NCI-H2029 (cell line): ENCODE measurements at places on chromosomes 11 and 22.

GRCh38 chr11:68792400-68792966 is 41.2 kb upstream of the TESMIN start:
- no peak for DNase-seq

GRCh38 chr11:31810779-31811647 is at the start of gene PAX6:
Gene PAX6 (minus strand): TSS chr11:31811322. CDS start chr11:31806411, 4,911 bp downstream.
- peak; percentile 56 for DNase-seq

DNA sequence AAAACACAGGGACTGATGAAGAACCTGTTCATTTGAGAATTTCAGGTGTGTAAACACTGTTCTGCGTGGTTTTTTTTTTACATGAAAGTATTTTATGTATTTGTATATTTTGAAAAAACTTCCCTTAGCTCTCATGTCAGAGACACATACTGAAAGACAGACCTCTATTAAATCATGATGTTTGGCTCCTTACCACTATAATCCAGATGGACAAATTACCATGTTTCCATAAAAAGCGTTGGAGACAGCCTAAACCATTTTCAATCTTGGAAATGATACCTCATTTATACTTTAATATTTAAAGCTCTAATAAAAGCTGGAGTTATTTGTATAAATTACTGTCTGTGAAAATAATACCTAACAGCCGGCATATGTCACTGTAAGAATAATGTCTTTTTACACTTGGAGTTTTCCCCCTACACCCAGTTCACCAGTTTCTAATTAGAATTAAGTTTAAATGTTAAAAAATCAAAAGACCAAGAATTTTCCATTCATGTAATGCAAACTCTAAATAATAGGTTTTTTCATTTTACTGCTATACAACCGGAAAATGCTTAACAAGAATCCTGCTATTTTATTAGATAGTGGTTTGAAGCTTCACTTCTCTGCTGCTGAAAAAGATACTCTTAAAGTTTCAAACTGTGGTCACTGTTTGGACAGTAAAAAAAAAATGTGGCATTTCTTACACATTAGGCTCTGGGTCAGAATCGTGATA is 30.8 kb downstream of the APLP2 start:
- no peak for DNase-seq

DNA sequence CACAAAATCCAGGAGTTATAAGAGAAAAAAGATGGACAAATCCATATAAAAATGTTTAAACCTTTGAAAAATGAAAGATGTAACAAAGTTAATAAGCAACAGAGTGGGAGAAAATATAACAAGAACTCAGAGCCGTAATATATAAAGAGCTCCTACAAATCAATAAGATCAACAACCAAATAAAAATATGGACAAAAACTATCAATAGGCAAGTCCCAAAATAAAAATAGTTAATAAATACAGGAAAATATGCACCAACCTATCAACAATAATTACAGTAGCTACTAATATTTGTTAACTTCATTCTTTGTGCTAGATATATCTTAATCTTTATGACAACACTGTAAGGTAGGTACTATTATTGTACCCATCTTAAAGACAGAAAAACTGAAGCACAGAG is 2.8 kb downstream of the CARD10 start:
- DNase-seq, result no peak

GRCh38 chr11:74019104-74019738 is 10.3 kb upstream of the UCP3 start:
- no peak for DNase-seq

GRCh38 chr11:114215871-114216795 is 80.1 kb upstream of the NNMT start:
- DNase-seq, result no peak
